LoVo (cell line): ENCODE measurements at places on chromosomes 7 and 10.

- no peak for DNase-seq
These were observed 11.2 kb downstream of the SKIDA1 start for GRCh38 chr10:21514129-21514817.

DNA sequence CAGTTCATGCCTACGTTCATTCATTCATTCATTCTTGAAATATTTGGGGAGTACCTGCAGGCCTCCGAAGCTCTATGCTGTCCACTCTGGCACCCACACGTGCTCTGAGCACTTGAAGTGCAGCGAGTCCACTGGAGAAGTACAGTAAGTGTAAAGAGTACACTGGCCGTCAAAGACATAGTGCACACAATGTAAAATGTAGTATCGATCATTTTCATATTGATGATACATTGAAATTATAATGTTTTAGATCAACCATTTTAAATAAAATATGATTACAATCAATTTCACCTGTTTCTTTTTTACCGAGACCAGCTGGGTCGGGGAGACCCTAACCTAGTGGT, 37.0 kb upstream of the PURB start:
- DNase-seq = no peak

GRCh38 chr10:35409094-35409582, 72.8 kb downstream of the CCNY start:
- no peak for DNase-seq

GRCh38 chr10:94029955-94030354, 36.2 kb downstream of the PLCE1 start:
- DNase-seq = no peak

- no peak for DNase-seq
These were observed 2.7 kb upstream of the LIPF start for GRCh38 chr10:88661577-88661976.

- DNase-seq = no peak
These were observed 61.7 kb downstream of the PRF1 start for GRCh38 chr10:70540789-70541360.

DNA sequence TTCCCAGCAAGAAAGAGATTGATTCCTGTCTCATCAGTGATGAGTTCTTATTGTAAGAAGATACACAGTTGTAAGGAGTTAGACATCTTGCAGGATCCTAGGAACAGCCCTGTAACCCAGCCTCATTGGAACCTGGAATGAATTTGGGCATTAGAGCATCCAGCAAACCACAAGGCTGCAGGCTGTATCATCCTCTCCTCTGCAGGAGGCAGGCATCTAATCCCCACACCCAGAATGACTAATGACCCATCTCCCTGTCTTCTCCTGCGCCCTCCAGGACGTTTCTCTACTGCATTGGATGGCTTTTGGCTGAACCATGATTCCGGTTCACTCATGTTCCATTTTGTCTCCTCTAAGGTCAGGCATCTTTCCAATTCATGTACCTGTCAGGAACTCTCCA, 233.9 kb downstream of the POU6F2 start:
- no peak for DNase-seq

DNA sequence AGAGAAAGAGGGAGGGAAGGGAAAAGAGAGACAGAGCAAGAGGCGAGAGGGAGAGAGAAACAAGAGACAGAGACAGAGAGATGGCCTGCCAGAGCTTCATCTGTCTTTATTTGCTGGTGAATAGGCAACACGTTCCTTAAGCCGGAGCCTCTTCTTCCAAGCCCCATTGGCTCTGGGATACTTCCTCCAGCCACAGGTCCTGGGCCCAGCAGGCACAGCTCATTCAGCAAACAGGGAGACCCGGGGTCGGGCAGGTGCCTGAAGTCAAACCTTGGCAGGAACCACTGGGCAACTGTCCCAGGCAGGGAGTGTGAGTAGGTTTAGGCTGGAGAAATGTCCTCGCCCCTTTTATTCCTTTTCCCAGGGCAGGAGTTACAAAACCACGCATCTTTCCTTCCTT, 68.2 kb downstream of the MYL10 start:
- DNase-seq = no peak

- peak; percentile 31 for DNase-seq
These were observed 496.3 kb upstream of the KLF6 start for GRCh38 chr10:4281190-4281825.

DNA sequence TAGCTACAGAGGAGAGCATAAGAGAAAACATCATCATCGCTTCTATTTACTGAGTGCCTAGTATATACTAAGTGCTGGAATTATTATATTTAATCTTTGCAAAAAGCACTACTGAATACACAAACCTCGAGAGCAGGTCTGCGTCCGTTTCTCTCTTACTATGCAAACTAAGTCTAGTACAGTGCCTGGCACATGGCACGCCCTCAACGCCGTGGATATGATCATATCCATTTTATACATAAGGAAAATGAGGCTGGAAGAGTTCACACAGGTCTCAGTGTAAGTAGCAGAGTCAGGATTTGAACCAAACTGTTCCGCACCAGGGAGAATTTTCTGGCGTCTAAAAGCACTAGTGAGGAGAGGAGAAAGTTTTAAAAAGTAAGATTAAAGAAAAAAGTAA, 17.6 kb downstream of the MXI1 start:
- no peak for DNase-seq

- no peak for DNase-seq
These were observed 204.4 kb downstream of the PLXDC2 start for GRCh38 chr10:20020677-20021076.

GRCh38 chr7:155167706-155168365, 97.7 kb downstream of the HTR5A start:
- DNase-seq = no peak

DNA sequence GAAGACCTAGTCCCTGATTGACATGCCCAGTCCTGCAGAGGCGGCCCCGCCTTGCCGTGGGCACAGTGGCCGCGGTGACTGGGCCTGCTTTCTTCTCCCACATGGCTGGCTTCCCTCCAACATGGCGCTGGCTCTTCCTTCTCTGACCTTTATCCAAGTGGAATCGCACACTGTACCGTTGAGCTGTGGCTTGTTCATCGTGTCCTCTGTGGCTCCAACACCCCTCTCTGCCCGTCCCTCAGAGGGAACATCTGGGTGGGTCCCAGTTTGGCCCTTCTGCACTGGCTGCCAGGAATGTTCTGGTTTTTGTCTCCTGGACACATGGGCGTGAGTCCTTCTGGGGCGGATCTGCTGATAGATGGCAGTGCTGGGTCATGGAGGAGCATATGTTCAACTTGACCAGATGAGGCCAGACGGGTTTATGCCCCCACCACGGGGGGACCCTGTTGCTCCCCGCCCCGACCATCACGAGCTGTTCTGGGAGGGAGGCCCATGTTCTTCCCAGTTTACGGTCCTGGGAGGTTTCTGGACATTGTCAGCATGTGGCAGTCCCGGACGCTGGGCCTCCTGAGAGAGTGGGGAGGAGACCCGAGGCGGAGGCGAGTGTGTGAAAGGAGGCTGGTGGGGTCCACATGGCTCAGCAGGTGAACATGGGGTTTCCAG, 63.5 kb downstream of the LHPP start:
- peak; percentile 37 for DNase-seq

- no peak for DNase-seq
These were observed 69.3 kb downstream of the ABRAXAS2 start for GRCh38 chr10:124870854-124871425.

- DNase-seq = no peak
These were observed 34.9 kb downstream of the FAM171A1 start for GRCh38 chr10:15336211-15336610.

GRCh38 chr7:73669288-73669701, 1.7 kb downstream of the VPS37D start:
- DNase-seq = no peak

- DNase-seq = no peak
These were observed 222.9 kb downstream of the CHRM2 start for GRCh38 chr7:137091396-137091795.

DNA sequence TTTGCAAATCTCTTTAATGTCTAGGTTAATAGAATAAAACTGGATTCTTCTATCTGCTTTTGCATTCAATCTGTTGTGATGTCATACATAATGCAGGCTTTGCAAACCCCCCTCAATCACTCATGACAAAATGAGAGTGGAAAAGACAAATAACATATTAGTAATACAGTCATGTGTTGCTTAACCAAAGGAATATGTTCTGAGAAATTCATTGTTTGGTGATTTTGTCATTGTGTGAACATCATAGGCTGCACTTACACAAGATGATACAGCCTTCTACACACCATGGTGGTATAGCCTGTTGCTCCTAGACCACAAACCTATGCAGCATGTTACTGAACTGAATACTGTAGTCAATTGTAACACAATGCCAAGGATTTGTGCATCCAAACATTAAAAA, 87.3 kb upstream of the SEC61G start:
- no peak for DNase-seq

DNA sequence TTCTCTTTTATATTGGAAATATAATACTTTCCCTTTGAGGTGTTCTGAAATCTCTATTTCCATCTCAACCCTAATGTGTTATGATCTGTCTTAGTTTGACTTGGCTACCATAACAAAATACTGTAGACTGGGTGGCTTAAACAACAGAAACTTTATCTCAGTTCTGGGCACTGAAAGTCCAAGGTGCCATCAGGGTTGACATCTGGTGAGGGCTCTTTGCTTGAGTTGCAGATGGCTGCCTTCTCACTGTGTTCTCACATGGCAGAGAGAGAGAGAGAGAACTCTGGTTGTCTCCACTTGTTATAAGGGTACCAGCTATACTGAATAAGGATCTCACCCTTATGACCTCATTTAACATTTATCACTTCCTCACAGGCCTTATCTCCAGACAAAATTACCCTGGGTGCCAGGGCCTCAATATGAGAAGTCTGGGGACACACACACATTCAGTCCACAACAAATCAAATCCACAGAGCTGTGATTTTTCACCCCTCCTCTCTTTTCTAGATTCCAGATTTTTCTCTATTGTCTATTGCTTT, 104.5 kb downstream of the SRI start:
- no peak for DNase-seq

- DNase-seq = peak; percentile 85
These were observed 1.0 kb downstream of the PRR15 start for GRCh38 chr7:29564496-29565223.

DNA sequence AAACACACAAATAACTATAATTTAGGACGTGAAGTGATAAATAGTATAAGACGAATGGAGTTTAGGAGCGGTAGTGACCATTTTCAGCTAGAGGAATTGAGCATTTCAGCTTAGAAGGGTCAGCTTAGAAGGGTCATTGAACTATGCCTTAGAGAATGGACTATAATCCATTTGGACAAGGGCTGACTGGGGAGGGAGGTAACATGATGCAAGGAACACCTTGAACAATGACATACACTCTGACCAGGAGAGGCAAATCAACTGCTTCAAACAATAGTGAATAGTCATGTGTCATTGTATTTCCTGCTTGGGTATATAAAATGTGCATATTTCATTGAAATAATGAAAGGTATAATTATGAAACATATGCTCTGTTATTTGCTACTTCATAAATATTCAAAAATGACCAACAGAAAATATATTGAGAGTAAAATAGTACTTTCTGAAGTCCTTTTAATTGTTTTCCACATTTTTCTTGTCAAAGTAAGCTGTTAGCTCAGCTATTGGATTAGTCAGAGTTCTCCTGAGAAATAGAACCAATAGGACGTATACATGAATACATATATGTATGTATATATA, 40.5 kb upstream of the WASL start:
- no peak for DNase-seq

GRCh38 chr7:25849500-25850184, 302.4 kb upstream of the NFE2L3 start:
- no peak for DNase-seq

DNA sequence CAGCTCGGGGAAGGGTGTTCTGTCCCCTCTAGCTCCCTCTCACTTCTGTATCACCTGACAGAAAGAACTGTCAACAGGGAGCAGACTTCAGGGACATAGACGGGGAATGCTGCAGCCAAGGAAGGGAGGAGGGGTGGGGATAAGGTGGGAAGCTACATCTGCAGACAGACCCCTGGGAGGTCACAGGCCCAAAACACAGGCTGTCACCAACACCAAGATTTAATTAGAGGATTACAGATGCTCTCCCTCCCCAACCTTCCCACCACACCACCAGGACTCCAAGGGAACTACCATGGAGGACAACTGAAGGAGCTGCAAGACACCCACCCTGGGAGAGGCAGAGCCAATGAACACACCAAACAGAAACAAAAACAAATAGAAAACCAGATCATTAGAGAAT, 425.2 kb upstream of the VSTM2A start:
- DNase-seq = no peak

- no peak for DNase-seq
These were observed 38.8 kb downstream of the ABI1 start for GRCh38 chr10:26821699-26822570.

DNA sequence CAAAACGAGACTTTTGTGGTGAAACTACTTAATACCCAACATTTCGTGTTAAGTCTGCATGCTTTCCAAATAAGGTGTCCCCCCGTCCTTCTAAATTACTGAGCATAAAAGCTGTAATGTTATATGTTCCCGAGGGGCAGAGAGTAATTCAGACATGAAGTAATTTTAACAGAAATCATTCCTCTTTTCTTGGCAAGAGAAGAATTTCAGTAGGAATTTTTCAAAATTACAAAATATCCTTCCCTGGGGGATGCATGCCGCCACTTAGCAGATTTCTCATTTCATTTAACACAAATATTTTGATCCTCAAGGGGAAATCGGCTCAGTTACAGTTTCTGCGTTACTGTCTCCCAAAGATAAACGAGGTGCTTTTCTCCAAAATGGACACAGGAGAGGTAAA, 213.2 kb upstream of the RHOBTB1 start:
- DNase-seq = no peak

GRCh38 chr10:87849001-87849400, 14.3 kb downstream of the KLLN start:
- DNase-seq = no peak

DNA sequence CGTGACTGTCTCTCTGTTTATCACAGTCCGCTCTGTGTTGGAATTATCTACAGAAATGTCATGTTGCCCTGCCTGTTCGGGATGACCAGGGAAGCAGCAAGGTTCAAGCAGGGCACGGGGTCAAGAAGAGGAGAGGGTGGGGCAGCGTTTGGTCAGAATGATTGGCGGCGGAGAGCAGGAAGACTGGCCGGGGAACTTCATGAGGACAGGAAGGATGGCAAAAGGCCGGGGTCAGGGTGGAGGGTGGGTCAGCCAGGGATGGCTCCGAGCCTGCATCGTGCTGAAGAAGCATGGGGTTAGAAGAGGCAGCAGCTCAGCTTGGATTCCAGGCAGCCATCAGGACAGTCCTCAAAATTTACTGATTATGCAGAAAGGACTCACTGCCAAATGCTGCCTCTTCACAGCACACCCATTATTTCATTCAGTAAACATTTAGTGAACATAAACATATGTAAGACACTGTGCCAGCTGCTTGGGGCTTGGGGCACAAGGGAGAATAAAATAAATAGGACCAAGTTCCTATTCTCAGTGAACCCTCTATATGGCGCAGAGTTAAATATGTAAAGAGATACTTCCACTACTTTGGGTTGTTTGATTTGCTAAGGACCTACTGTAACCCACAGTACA, 42.8 kb downstream of the WNT2 start:
- DNase-seq = no peak

- DNase-seq = no peak
These were observed 125.0 kb upstream of the NPY start for GRCh38 chr7:24158975-24159374.
